Upper lobe of left lung (tissue), 6 donors: ENCODE measurements at places on chromosomes 7 and 10. TPM values are rescaled to one million over a fixed set of nuclear protein-coding genes. Genes with fewer than 3 reads are reported as not detected.
A peak's percentile ranks its signal among the peaks of the same experiment; 100 is the strongest.

DNA sequence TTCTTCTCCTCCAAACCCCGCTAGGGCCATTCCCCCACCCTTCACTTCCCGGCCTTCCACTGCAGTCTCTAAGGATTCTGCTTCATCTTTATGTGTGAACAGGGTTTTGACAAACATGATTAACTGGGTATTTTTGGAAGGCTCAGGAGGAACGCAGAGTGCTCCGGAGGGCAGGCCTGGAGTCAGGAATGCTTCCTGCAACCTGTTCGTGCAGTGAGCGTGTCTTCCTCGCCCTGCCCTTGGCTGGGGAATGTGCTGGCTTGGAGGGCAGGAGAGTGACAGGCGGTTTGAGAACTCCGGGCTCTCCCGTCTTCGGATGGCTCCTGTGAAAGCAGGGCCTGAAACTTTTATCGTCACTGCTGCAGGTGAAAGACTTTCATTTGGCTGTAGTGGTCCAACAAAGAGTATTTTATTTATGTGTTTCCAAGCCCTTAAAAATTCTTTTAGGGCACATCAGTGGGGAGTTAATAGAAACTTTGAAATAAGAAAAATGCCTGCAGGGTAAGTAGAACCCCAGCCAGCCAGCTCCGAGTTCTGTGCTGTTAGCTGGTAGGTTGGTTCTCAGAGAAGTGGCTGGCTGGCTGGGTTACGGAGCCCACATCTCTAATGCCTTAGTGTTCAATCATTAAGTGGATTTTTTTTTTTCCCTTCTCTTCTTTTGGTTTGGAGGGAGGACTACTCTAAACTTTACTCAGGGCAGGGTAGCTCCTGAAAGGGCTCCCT is 51.0 kb downstream of the TCF7L2 start:
- DNase-seq = peak; percentile 33

DNA sequence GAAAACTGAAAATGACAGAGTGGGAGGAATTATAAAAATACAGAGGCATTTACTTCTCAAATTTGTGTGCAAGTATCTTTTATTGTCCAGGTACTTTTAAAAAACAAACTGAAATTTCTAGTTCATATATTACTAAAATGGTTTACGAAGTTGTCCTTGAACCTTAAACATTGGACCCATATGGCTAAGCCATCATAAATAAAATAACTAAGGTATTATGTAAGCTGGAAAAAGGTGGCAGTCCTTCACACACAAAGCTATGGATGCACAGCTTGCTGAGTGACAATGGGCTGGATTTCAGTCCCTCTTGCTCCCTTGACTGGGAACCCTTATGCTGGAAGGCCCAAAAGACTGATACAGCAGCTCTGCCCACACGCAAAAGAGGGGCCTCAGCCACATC is 66.1 kb downstream of the COBL start:
- no peak for DNase-seq

DNA sequence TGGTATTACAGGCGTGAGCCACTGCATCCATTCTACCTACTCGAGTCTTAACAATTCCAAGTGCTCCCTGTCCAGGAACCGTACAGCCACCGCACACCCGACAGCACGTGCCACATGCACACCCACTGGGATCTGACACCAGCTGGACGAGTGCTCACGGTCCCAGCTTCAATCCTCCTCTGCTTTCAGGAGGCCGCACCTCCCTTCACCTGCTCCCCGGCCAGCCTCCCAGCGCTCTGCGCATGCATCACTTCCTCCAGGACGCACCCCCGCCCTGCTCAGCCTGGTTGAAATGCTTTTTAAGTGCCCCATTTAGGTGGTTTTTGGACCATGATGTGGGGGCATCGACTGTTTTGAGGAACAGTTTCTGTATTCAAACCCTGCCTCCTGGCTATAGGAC is 47.3 kb upstream of the TMEM213 start:
- no peak for DNase-seq

- DNase-seq = no peak
Observed at GRCh38 chr10:123798856-123799255, 92.8 kb downstream of the CPXM2 start.

DNA sequence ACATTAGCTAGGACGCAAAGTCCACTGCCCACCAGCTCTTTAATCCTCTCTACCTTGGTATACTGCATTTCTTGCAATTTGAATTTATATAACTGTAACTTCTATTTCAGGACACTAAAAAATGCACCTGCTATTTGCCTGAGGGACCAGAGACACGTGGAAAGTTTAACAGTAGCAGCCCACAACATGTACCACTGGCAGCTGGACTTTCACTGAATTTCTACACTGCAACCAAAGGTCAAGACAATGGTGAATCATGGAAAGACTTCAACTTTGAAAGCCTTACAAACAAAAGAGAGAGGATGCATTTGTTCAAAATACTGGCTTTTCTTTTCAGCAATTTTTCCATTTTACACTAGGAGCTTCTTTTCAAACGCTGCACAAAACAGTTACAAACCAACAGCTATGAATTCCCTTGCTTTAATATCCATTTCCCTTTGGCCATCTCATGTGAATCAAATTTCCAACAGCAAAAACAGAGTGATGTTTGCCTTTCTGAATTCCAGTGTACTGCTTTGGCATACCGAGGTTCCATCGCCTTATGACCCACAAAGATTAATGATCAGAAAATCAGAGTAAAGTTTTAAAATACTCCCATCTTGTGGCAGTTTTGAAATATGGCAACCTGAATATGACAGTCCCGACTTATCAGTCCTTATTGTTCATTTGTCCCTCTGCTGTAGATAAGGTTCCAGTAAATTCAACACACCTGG is 29.9 kb upstream of the HNRNPH3 start:
- no peak for DNase-seq

DNA sequence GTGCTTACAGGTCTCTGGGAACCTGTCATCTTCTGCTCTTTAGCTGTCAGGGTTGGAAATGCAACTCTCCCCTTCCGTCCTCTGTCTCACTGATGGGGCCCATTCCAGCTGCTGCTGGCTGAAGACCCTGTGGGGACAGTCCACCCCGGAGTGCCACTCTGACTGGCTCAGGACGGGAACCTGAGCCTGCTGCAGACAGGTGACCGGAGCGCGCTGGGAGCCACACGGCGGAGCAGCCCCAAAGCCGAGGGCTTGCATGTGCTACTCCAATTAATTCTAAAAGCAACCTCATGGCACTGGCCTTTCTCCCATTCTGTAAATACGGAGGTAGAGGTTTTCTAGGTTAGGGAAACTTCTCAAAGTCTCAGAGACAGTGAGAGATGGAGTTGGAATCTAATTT is 223.5 kb upstream of the PITRM1 start:
- peak; percentile 42 for DNase-seq

PRRT4 gene
- total RNA-seq = 10.5 TPM

CDC14C gene
- not detected for total RNA-seq
